ENCODE measurements at places on chromosomes 4 and X.

GRCh38 chr4:38930204-38930603 is 62.6 kb downstream of the FAM114A1 start:
- no peak for DNase-seq

GRCh38 chr4:145182222-145182621 is 1.8 kb upstream of the OTUD4 start:
- no peak for DNase-seq

DNA sequence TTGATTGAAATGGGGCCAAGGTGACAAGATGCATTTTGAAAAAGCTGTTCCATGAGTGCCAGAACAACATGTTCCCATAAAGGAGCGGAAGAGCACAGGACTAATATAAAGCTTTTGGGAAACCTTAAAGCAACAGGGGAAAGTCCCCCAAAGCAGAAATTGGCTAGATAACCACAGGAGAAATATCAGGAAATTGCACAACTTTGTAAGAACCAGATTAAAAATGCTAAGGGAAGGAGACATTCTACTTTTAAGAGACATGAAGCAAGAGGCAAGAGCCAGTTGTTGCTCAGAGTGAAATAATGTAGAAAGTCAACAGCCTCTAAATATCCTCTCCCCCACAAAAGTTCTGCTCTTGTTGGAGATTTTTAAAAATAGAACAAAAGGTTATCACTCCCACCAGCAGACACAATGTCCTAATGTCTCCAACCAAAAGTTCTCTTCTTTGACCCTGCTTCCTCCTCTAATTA is 85.2 kb upstream of the LNX1 start:
- DNase-seq, result no peak

DNA sequence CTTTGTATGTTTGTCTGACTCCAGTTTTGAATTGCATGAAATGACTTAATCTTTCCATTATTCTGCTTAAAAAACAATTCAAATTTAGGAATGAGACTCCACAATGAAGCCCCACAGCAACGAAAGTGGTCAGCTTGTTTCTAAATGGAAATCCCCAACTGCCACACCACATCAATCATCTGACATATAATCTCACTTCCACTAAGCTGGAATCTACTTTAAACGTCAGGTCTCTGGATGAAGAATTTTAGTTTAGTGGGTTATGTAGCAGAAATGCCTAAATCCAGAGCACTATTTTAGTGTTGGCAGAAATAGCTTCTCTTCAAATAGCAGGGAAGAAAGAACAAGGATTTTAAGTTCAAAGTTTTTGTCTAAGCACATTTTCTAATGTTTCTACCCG is 1.7 kb upstream of the BMP2K start:
- no peak for DNase-seq

DNA sequence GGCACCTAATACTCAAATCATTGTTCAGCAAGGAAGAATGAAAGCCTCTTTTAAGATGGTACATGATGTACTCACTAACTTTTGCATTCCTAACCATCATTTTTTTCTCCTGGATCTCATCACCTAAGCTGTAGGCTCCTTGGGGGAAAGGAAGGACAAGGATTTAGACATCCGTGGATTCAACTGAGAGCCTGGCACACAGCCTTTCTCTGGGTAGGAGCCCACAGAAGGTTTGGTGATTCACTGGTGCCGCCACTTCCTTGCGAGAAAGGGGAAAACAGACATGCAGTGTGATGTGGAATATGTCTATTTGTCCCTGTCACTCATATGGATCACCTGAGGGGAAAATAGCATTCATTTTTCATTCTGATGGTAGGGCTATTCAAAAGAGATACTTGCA is 147.3 kb downstream of the PCDH7 start:
- no peak for DNase-seq

DNA sequence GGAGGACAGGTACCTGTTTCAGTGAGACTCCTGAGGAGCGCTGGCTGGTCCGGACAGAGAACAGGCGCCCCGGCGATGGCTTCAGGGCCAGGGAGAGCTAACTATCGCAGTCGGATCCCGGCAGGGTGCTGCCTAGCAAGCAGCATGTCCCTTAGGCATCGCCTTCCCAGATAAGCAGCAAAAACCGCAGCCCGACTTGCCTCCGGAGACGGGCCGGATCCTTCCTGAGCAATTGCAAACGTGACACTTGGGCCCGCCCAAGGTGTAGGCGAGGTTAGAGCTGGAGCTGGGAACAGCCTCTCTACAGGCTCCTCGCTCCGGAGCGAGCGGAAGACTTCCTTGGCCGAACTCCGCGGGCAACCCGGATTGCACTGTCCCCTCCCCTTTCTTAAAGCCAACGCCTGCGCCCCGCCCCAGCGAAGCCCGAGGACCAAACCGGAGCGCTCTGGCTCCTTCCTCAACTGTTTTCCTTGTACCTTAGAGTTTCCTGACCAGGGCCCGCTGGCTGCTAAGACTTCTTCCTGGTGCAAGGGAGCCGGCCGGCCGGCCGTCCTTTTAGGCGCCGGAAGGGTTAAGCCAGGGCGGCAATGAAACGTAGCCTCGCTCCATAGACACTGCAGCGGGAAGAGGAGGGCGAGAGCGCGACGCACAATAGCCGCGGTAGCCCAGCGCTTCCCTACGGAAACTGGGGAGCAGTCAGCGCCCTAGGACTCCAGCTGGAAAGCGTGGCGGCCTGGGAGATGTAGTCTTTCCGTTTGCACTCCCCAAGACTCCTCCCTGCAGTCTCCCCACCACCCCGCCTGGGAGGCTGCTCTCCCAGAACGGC is at the start of gene OPHN1:
OPHN1 (minus strand) TSS at position 341 of the 826 bp plus-strand sequence. CDS start 475 bp downstream, outside the sequence.
- no peak for DNase-seq

DNA sequence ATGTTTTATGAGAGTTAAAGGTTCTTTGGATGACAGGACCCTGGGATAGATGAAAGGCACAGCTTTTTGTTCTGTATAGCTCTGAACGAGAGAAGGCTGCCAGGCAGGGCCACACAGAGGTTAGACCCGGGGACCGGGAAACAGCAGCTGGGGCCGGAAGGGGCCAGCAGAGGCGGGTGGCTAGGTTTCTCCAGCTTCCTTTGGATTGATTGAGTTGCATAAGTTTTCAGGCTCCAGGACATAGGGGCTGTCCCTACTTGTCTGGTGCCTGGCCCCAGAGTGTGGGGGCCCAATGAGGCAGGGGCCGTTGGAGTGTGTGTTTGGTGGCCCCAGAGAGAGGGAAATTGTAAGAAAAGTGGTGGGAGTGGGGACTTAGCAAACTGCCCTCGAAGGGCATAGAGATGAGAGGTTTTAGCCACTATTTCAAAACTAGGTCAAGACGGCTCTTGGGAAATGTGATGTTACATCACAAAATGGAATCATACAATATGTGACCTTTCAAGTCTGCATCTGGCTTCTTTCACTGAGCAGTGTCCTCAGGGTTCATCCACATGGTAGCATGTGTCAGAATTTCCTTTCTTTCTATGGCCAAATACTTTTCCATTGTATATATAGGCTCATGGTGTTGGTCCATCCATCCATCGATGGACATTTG is 3.7 kb downstream of the ZFP92 start:
- DNase-seq, result no peak

GRCh38 chr4:39232100-39232499 is 49.8 kb downstream of the WDR19 start:
- no peak for DNase-seq

DNA sequence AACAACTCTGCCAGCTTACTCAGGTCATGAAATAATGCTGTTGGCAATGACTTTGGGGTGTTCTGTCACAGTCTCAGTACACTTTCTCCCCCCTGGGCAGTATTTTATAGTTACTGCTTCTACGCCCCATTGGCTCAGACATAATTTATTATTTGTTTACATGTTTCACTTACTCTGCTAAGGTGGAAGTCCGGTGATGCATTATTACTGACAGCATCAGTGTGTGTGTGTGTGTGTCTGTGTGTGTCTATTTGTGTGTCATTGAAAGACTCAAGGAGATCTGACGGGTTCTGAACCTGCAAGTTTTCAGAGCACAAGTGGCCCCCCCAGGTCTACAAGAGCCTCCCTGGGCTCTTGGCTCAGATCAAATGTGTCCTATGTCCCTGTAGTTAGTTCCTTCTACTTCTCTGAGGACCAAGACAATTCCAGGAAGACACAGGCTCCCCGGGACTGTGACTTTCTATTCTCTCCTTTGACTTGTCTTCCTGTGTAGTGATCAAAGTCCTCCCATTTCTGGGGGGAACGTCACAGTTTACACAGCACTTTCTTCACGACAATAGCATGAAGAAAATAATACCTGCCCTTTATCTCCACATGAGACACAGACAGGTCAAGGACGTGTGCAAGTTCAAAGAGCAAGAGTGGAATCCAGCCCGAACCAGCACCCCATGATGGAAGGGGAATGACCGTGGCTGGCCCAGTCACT is 283.7 kb upstream of the GATB start:
- no peak for DNase-seq

DNA sequence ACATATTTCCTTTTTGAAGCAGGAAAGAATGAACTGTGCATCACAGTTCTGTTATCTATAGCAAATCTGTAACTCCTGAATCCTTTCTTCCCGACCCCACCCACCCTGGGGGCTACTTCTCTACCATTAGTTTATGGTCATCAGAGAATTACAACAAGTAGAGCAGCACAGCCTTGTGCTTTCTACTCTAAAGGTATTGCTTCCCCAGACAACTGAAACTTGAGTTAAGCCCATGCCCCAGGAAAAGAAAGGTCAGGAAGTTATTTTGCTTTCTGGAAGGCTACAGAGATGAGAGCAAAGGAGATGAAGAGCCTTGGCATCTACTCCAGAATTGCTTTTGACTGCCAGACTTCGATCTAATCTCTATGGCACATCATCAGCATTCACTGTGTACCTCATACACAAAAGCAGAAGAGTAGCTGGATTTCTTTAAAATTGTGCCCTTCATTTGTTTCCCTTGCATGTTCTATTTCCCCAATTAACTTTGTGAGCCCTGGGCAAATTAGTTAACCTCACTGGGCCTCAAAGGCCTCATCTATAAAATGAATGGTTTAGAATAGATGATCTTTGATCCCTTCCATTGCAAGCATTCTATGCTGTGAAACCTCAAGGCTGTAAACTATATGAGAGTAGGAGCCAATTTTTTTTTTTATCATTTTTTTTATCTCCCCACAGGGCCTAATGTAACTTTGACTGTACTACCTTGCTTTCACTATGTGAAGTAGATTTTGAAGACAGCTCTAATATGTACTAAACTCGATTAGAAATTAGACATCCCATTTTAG is 595.6 kb downstream of the RPA4 start:
- no peak for DNase-seq

- no peak for DNase-seq
These were observed 248.9 kb downstream of the BCOR start for GRCh38 chrX:39848900-39849299.

- DNase-seq, result no peak
These were observed 135.9 kb upstream of the ARHGEF9 start for GRCh38 chrX:63920875-63921274.

GRCh38 chr4:86976801-86977485 is 42.1 kb downstream of the AFF1 start:
- DNase-seq, result no peak

GRCh38 chr4:138953961-138954371 is 61.6 kb upstream of the NOCT start:
- no peak for DNase-seq

- DNase-seq, result no peak
These were observed 112.6 kb downstream of the EFNB1 start for GRCh38 chrX:68941385-68941952.

DNA sequence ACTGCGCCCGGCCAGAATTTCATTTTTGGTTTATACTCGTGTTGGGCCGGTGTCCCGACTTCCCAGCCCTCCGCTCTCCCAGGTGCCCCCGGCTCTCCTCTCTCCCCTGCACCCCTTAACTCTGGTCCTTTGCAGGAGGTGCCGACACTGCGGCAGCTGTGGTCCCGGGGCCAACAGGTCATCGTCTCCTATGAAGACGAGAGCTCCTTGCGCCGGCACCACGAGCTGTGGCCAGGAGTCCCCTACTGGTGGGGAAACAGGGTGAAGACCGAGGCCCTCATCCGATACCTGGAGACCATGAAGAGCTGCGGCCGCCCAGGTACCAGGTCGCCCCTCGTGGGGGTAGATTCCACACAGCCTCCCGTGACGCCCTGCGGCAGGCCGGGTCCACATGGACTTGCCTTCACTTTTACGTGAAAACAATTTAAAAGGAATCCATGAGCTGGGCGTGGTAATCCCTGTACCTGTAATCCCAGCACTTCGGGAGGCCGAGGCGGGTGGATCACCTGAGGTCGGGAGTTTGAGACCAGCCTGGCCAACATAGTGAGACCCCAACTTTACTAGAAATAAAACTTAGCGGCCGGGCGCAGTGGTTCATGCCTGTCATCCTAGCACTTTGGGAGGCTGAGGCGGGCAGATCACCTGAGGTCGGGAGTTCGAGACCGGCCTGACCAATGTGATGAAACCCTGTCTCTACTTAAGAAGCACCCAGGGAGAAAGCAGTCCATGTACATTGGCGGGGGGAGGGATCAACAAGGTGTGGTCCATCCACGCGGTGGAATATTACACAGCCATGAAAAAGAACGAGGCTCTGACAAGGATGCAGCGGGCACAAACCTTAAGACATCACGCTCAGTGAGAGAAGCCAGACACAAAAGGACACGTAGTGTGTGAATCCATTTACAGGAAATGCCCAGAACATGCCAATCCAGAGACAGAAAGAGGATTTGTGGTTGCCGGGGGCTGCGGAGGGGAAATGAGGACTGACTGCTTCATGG is 12.0 kb downstream of the PLCXD1 start:
- no peak for DNase-seq

- no peak for DNase-seq
These were observed 66.7 kb upstream of the VCX2 start for GRCh38 chrX:8237718-8238117.

DNA sequence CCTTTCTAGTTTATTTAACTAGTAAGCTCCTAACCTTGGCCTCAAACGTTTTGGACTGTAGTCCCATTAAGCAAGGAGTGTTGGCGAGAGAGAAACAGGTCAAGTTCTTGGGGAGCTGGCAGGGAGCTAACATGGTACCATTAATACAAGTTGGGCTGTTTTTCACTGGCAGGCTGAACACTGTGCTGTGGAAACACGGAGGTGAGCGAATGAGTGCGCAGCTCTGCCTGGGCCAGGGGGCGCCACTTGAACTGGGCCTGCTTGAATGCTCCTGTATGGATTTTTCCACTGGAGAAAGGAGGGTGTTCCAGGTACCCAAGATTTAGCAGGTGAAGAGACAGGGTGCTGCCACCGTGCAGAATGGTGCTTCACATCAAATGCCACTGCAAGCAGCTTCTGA is 7.4 kb upstream of the SMS start:
- DNase-seq, result no peak

- no peak for DNase-seq
These were observed 232.2 kb downstream of the TMA16 start for GRCh38 chr4:163726641-163727040.

DNA sequence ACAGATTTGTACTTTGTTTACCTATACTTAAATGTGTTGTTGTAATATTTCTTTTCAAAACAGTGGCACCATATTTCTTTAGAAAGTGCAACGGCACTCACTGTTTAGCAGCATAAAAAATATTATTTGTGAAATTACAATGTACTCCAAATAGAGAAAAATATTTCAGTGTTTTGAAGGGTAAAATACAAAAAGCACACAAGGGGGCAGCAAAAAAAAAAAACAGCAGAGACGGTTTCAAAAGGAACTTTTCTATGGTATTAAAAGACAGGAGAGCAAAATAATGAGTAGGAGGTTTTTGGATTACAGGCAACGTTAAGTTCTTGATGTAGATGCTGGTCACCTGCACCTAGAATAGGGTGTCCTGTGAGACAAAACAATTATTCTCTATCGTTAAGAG is 2.0 kb downstream of the NUDT11 start:
- DNase-seq, result no peak
